A549 treated with AZD2906 at 1 μM for 4 hours (cell line): ENCODE measurements at places on chromosomes 5 and 9. TPM values are rescaled to one million over a fixed set of nuclear protein-coding genes. Genes with fewer than 3 reads are reported as not detected.

FAM174A gene
- total RNA-seq, result 12.0 to 15.6 TPM (median 14.0 TPM) in 5 replicates

CDX1 gene
- 0.06 to 0.07 TPM in 2 of 5 replicates, not detected in the others for total RNA-seq

PCDHA9 gene
- 0.01 TPM in 2 of 5 replicates, not detected in the others for total RNA-seq

WWC1 gene
- 70.2 to 81.2 TPM (median 73.2 TPM) in 5 replicates for total RNA-seq

ISL1 gene
- 0.03 to 0.06 TPM in 2 of 5 replicates, not detected in the others for total RNA-seq

AGXT2 gene
- not detected in 5 replicates for total RNA-seq

PCDHGA8 gene
- 0.02 to 0.03 TPM (median 0.02 TPM) in 4 of 5 replicates, not detected in the other for total RNA-seq

PCDHGA10 gene
- total RNA-seq, result 0.02 to 0.03 TPM in 2 of 5 replicates, not detected in the others

GPX8 gene
- 30.6 to 36.7 TPM (median 32.4 TPM) in 5 replicates for total RNA-seq

TTC1 gene
- total RNA-seq, result 61.9 to 69.2 TPM (median 63.5 TPM) in 5 replicates

PIP5K1B gene
- 0.04 TPM in 1 of 5 replicates, not detected in the others for total RNA-seq

PAEP gene
- total RNA-seq, result 0.24 to 0.43 TPM (median 0.26 TPM) in 5 replicates

DNM1 gene
- 78.9 to 89.5 TPM (median 83.5 TPM) in 5 replicates for total RNA-seq
